ENCODE measurements at places on chromosomes 6 and 20.

GRCh38 chr6:3418496-3419060 lies 38.3 kb downstream of the SLC22A23 start:
- no peak for DNase-seq

DNA sequence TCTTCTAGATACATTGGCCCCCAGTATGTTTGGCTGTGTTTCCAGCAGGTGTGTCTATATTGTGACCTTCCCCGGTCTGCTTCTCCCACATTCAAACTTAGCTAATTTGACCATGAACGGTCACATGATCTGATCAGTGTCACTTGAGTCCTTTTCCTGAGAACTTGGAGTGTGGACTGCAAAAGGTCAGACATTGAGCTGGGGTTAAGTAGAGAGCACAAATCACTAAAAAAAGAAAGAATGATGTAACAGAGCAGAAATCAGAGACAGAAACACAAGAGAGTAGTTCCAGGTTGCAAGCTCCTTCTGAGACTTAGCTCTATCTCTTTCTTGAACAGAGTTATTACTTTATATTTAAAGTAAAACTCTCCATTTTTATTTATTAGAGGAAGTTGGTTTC lies 733.9 kb downstream of the CBLN4 start:
- DNase-seq, result no peak

DNA sequence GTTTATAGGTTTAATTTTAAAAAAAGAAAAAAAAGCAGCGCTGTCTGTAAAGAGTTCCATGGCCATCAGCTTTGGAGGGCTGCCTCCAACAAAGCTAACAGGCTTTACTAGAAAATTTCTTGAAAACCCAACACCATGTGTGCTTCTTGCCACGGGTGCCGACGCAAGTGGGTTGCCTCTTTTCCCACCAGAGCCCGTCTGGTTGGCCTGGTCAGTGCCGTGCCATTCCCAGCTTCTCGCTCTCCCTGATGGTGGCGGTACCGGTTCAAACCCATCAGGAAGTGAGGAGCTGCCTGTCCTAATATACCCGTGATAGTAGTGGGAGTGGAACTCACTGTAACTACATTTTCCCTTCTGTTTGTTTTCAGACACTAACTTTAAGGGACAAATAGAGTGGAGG lies 73.7 kb downstream of the CDH4 start:
- DNase-seq, result no peak

GRCh38 chr20:35274172-35275092 lies 3.5 kb downstream of the MMP24OS start:
- no peak for DNase-seq

GRCh38 chr20:15446373-15446772 lies 1109.0 kb upstream of the FLRT3 start:
- no peak for DNase-seq

DNA sequence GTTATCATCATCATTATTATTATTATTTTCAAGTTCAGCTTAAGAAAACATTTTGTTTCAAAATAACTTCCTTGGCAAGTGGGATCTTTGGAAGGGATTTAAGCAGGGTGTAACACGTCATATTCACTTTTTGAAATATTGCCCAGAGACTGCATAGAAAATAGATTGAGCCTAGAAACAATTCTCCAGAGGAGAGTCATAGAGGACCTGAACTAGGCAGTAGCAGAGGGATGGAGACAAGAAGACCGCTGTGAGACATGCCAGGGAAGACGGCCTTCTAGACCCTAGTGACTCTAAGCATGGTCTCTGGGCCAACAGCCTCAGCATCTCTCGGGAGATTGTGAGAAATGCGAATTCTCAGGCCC lies 55.5 kb downstream of the EDN1 start:
- DNase-seq, result no peak

Data from upper lobe of left lung (tissue), 6 donors.